ENCODE measurements at places on chromosomes 7 and 10.

- no peak for DNase-seq
These were observed 73.9 kb downstream of the KAT6B start for GRCh38 chr10:74900297-74900696.

- DNase-seq, result no peak
These were observed 74.6 kb downstream of the COL13A1 start for GRCh38 chr10:69876286-69876685.

DNA sequence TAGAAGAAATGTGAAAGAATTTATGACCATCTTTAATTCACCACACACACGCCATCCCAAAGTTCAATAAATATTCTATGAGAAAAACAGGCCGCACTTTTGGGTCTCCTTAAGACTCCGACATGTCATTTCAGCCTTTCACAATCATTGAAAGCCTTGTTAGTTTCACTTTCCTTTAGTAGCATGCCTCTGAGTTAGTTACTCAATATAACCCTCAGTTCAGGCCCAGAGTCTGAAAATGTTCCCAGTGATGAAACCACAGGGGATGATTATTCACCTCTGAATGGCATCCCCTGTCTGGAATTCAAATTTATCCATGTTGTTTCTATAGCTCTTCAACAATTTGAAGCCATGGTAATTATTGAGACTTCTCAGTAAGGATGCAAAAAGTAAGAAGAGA, 278.1 kb upstream of the NRP1 start:
- no peak for DNase-seq

- no peak for DNase-seq
These were observed 8.9 kb downstream of the FBXL13 start for GRCh38 chr7:103065667-103066066.

GRCh38 chr10:77643795-77644468, 6.3 kb upstream of the KCNMA1 start:
- DNase-seq, result no peak

GRCh38 chr7:37037286-37037685, 313.0 kb upstream of the AOAH start:
- no peak for DNase-seq

DNA sequence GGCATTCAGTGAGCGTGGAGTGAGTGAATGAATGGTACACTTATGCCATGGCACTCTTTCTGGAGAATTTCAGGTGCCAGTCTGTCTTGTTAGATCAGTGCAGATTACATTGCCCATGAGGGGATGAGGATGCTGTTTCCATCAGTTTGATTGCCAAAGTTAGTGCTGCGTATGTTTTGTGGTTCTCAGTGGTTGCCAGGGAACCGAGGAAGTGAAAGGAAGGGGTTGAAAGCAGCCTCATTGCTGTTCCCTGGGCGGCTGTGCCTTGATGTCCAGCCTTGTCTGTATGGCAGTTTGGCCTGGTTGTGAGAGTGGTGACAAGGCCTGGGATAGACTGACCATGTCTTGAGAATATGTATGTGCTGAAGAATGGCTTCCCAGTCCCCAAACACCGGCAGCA, 30.2 kb downstream of the WBP1L start:
- DNase-seq, result no peak

DNA sequence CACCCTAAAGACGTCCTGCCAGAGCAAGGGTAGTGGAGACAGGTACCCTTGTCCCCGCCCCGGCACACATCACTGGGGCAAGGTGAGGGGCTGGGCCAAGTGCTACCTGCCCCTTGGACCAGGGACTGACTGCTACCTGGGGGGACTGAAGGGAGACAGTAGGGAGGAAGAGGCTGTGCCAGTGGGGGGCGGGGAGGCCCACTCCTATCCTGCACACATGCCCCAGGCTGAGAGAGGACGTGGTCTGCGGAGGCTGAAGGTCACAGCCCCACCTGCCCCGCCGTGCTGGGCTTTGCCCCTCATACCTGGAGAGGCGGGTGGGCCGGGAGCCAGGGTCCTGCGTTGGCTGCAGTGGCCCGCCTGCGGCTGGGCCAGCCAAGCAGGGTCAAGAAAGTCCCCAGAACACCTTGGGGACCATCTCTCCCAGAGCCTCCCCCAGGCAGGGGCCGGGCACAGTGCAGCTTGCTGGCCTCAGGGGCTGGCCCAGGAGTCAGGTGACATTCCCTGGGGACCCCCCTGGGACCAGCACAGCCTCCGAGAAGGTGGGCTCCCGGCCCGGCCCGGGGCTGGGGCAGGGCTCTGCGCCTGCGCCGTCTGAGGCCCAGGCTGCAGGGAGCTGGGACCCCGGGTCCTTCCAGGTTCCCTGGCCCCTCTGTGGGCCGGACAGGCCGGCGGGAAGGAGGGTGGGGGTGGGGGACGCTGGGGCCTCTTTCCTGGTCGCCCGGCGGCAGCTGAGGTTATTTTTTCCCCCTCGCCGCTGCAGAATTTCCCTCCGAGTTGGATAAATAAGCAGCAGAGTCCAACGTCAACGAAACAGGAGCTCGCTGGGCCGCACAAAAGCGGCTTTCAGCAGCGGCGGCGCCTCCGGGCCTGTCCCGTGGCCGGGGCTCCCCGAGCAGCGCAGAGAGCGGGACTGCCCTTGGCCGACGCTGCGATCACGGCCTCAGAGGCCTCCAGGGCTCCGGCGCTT, 9.8 kb upstream of the FZD9 start:
- no peak for DNase-seq
